ENCODE measurements at places on chromosomes 4 and X.
A peak's percentile ranks its signal among the peaks of the same experiment; 100 is the strongest.

DNA sequence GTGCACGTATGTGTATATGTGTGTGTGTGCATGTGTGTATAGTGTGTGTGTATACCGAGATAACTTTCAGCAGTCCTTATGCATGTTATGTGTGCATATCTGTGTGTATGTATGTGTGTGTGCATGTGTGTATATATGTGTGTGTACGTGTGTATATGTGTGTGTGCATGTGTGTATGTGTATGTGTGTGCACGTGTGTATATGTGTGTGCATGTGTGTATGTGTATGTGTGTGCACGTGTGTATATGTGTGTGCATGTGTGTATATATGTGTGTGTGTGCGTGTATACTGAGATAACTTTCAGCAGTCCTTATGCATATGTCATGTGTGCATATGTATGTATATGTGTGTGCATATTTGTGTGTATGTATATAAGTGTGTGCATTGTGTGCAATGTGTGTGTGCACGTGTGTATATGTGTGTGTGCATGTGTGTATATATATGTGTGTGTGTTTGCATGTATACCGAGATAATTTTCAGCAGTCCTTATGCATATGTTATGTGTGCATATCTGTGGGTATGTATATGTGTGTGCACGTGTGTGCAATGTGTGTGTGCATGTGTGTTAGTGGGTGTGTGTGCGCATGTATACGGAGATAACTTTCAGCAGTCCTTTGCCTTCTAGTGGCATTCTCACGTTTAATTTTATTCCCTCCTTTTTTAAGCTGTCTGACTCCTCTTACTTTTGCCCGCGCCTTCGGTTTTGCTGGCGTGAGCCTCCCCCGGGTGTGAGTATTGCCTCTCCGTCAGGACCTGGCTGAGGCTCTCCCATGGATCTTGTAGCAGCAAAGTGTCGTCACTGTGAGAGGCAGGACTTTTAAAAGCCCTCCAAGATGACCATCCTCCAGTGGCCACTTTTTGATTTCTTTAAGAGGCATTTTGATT lies 99.6 kb upstream of the SHOX start:
- DNase-seq = no peak

- peak; percentile 78 for DNase-seq
Measured at GRCh38 chr4:30720021-30720660, at the start of gene PCDH7. Gene PCDH7 (plus strand): TSS chr4:30720369. CDS start chr4:30721423, 1,054 bp downstream.

GRCh38 chrX:13472975-13473374 lies 96.4 kb upstream of the EGFL6 start:
- no peak for DNase-seq

DNA sequence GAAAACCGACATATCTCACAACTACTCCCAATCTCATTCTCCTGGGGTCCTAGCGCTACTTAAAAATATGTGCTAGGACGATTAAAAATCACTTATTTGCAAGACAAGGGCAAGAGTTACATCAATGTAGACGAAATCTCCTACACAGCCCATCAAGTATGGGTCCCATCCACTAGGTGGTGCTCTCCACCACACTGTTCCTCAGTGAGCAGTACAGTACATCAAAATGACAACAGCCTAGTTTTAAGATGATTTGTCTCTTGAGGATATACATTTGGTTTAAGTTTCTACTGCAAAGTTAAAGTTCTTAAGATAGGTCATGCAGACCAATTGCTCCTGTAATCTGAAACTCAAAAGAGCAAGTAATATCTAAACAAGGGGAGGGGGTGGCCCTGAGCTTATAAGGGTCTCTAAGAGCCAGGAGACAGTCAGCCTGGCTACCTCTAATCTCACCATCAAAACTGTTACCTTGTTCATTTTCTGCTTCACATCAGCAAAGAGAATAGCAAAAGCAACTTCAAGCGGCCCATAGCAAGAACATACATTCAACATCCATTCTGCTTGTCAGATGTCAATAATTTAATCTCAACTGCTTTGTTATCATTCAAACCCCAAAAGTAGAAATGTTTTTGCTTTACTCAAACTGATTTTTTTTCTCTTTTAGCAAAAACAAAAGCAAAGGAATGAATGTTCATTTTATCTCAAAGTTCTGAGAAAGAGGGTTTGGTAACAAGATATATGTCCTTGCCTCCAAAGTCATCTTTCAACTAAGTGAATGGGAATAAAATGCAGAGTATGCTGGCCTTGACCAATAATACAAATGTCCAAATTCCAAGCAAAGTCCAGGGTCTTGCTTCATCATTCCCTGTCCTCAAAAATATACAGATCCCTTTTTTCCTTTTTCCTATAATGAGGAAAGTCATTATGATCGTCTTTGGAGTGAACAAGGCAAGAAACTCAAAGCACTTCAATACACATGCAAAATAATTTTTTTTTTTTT lies 53.1 kb downstream of the STX18 start:
- peak; percentile 81 for DNase-seq

- no peak for DNase-seq
Measured at GRCh38 chr4:109383823-109384222, 49.8 kb upstream of the SEC24B start.

GRCh38 chr4:121943941-121944340 lies 7.9 kb downstream of the TRPC3 start:
- DNase-seq = no peak

DNA sequence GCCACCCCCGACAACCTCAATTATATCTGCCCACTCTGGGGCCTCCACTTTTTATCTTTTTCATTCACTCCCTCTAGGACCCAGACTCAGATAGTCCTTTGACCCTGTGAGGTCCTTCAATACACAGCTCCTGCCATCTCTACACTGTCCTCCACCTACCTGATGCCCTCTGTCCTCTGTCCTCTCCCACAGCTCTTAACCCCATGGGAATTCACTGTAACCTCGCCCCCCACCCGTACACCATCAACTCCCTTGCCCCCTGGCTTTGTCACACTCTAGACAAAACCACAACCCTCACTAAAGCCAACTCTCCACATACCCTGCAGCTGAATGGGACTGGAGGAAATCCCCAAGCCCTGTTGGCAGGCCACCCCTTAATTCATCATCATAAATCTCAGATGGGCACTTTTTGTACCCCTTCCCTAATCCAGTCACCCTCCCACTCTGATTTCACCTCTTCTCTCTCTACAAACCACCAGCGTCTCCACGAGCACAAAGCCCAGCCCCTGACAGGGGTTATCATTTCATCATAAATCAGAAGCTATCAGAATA lies 52.3 kb upstream of the ENPP6 start:
- DNase-seq = no peak

- DNase-seq = no peak
Measured at GRCh38 chrX:152871260-152871659, 26.6 kb upstream of the ZNF185 start.

- DNase-seq = peak; percentile 0
Measured at GRCh38 chr4:40335525-40335894, 377 bp downstream of the CHRNA9 start.

Data from NCI-H1417 (cell line).